ENCODE measurements at places on chromosomes 6 and 20. TPM values are rescaled to one million over a fixed set of nuclear protein-coding genes. Genes with fewer than 3 reads are reported as not detected.

GRCh38 chr6:36650848-36651478 lies 27.6 kb upstream of the CDKN1A start:
- no peak for DNase-seq

The PLEKHG1 gene
- 10.2 TPM for total RNA-seq

GRCh38 chr6:11232770-11233626 lies 530 bp upstream of the NEDD9 start:
- no peak for DNase-seq

The SNX14 gene
- total RNA-seq, result 24.3 TPM

GRCh38 chr6:165611294-165611693 lies 51.7 kb downstream of the PDE10A start:
- no peak for DNase-seq

- DNase-seq, result no peak
Measured at GRCh38 chr6:21438986-21439352, 154.6 kb upstream of the SOX4 start.

GRCh38 chr20:45452772-45453691 lies 16.5 kb upstream of the WFDC2 start:
- no peak for DNase-seq

- DNase-seq, result no peak
Measured at GRCh38 chr20:62418709-62419487, 8.4 kb downstream of the RBBP8NL start.

- no peak for DNase-seq
Measured at GRCh38 chr20:52031206-52031562, 160.4 kb downstream of the ZFP64 start.

DNA sequence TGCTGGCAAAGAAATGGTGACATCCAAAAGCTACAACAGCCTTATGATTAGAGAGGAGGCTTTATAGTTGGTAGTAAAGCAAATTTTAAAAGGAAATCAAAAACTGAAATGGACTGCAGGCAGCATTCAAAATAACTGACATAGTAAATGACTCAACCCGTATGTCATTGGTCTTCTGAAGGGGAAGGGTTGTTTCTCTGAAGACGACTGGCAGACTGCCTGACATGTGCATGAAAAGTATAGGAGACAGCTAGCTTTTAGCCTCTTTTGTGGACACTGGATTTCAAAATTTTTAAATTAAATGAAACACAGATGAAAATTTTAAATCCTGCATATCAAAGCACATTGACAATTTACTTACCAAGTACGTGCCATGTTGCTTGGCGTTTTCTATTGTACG lies 90.7 kb downstream of the TRMT6 start:
- DNase-seq, result no peak

- DNase-seq, result no peak
Measured at GRCh38 chr6:146719387-146719786, 120.6 kb downstream of the ADGB start.

- DNase-seq, result no peak
Measured at GRCh38 chr20:11445161-11445560, 472.5 kb upstream of the BTBD3 start.

GRCh38 chr6:9830808-9831207 lies 584.1 kb downstream of the TFAP2A start:
- no peak for DNase-seq

The TSPO2 gene
- not detected for total RNA-seq

GRCh38 chr20:3407040-3407770 lies at the start of gene DNAAF9:
TSS of gene DNAAF9 (minus strand) at chr20:3407669. CDS start at chr20:3407557, 112 bp downstream.
- peak; percentile 87 for DNase-seq

The HSF2 gene
- 23.3 TPM for total RNA-seq

DNA sequence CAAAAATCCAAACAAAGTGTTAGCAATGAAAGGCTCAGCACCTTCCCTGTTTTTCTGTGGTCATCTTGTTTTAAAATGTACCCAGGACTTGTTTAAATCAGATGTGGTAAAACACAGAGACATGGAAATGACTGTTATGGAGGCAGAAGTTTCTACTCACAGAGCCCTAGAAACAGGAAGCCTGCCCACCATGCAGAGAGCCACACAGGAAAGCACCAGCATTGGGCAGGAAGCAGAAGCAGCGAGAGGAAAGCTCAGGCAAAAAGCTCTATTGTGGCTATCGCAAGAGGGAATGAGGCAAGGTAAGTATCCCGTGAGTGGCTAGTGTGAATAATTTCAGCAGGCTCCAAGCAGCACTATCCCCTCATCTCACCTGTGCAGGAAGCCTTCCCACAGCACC lies 42.8 kb downstream of the GPR6 start:
- no peak for DNase-seq

The ENPP5 gene
- 2.8 TPM for total RNA-seq

The TBX18 gene
- total RNA-seq, result 8.4 TPM

- no peak for DNase-seq
Measured at GRCh38 chr6:33705268-33705885, 6.1 kb downstream of the UQCC2 start.

DNA sequence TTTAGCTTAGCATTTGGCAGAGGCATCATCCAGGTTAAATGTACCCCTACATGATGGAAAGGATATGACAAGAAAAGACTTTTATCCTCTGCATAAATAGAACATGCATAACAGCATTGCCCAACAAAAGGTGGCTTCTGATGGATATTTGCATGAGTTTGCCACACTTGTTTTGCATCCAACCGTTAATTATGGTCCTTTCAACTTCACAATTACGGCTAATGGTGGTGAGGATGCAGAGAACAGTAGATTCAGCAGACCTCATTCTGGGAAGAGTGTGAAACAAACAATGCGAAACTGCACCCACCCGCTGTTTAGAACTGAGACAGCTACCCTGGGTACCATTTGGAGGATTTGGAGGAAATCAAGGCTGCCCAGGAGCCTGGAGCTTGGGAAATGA lies 690.9 kb upstream of the CHD6 start:
- no peak for DNase-seq

The DZANK1 gene
- total RNA-seq, result 1.1 TPM
